ENCODE measurements at places on chromosomes 7 and 10.

DNA sequence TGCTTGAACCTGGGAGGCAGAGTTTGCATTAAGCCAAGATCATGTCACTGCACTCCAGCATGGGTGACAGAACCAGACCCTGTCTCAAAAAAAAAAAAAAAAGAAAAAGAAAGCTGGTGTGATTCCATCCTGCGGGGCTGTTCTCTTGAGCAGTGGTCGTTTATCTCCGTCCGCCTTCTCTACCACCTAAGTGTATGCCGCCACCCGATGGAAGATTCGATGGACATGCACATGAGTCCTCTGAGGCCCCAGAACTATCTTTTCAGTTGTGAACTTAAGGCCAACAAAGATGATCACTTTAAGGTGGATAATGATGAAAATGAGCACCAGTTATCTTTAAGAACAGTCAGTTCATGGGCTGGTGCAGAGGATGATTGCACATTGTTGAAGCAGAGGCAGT, 65.7 kb downstream of the ABRAXAS2 start:
- DNase-seq: no peak

DNA sequence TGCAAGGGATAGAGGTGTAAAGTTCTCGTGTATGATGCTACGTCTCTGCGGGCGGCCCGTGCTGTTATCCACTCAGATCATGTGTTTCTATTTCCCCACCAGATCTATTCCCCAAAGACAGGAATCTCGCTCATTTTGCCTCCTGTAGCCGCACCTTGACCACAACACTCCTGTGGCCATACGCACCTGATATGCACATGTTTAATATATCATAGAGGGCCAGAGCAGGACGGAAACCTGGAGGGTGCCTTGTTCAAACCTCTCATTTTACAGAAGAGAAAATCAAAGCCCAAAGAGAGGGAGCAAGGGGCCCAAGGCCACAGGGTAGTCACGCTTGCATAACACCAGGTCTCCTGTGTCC, 37.6 kb downstream of the STRA8 start:
- DNase-seq: no peak

GRCh38 chr10:1608851-1609647, 128.3 kb downstream of the ADARB2 start:
- DNase-seq: no peak

DNA sequence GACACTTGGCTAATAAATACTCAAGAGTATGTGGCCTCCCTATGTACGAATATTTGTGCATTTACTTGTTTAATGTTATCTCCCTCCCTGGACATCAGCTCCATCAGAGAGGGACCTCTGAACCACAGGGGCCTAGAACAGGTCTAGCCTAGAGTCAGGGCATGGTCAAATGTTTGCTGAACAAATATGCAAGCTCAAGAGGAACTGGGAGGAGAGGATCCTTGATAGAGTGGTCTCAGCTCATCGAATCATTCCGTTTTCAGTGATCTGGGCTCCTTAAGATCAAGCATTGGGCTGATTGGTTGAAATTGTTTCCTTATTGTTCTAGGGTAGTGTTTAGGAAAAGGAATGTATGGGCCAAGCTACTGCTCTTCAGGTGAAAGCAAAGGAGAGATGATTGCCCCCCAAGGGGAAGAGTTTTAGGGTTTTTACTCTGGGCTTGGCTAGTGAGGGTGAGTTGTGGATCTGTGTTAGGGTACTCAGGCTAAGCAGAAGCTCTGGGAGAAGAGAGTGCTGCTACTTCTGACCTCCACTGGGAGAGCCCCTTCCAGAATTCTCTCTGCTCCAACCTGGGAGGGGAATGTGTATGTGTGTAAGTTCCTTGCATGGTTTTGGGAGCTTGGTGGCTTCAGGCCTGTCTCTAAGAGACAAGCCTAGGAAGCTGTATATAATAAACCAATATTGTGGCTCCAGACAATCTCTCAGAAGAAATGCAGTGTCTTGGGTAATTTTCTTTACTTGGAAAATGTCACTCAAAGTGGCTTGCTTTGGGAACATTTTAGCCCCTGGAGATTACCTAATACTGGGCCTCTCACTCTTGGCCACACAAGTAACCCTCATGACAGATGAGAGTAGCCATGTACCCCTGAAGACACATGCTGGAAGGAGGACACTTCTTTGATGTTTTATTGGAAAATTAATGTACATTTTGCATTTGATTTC, 110.0 kb downstream of the EMX2 start:
- no peak for DNase-seq

DNA sequence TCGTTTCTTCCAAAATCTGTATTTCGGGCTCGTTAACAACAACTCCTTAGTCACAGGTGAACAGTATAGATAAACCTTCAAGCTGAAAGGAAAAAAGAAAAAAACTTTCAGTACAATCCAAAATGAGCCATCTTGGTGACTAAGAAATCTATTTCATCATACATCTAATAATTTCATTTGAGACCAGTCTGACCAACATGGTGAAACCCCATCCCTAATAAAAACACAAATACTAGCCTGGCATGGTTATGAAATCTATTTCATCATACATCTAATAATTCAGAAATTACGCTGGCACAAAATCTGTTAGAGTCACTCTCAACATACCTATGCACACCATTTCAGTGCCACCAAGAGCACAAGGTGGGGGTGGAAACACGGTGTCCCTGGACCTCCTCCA, 8.8 kb downstream of the DCLRE1C start:
- no peak for DNase-seq

GRCh38 chr7:154929006-154929726, 73.8 kb downstream of the PAXIP1 start:
- DNase-seq: no peak

- no peak for DNase-seq
Observed at GRCh38 chr7:155799514-155799913, 12.7 kb downstream of the SHH start.

DNA sequence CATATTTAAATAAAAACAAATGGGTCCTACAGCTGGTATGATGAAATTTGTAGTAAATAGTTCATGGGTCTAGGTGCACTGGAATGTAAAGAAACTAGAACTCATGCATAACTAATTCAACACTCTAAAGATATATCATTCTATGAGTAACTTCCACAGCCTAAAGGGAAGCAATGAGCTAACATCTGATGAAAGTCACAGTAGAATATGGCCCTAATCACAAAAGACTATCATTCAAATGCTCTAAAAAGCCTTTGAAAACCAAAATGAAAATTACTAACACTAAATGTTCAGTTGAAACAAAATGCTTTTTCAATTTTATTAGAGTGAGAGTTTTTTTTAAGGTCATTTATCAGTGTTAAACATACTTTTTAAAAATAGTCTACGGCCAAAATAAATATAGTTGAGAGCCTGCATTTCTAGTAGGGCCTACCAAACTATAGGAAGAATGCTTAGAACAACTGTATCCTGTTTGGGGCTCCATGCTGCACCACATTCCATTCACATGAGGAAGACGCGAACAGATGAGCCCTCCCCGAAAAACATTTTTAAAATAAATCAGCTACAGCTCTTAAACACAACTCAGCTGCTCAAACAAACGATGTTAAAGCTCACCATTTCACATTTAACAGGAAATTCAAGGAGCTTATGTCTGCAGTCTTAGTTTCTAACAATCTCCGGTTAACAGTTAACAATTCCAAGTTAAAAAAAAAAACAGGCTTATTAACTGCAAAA, 134.5 kb downstream of the NRBF2 start:
- no peak for DNase-seq

DNA sequence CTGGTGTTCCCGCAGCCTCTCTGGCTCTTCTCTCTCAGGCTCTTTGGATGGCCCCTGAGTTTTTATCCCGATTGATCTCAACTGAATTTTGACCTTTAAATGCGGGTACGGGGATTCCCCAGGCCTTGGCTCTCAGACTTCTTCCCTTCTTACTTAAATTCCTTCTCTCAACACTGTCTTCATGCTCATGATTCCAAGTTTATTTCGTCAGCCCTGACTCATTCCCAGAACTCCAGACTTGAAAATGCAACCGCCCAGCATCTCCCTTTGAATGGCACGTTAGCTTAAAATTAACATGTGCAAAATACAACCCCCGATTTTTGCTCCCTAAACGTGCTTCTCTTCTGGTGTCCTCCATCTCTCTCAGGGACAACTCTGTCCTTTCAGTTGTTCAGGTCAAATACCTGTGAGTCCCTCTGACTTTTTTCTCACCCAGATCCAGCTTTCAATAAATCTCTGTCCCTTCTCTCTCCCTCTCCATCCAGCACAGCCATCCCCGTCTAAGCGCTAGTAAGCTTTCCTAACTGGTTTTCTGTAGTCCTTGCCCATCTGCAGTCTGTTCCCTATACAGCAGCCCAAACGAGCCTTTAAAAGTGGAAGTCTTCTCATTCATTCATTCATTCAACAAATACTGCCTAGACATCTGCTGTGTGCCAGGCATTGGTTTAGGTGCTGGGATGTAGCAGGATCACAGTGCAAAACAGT, 7.1 kb downstream of the HECW1 start:
- no peak for DNase-seq

DNA sequence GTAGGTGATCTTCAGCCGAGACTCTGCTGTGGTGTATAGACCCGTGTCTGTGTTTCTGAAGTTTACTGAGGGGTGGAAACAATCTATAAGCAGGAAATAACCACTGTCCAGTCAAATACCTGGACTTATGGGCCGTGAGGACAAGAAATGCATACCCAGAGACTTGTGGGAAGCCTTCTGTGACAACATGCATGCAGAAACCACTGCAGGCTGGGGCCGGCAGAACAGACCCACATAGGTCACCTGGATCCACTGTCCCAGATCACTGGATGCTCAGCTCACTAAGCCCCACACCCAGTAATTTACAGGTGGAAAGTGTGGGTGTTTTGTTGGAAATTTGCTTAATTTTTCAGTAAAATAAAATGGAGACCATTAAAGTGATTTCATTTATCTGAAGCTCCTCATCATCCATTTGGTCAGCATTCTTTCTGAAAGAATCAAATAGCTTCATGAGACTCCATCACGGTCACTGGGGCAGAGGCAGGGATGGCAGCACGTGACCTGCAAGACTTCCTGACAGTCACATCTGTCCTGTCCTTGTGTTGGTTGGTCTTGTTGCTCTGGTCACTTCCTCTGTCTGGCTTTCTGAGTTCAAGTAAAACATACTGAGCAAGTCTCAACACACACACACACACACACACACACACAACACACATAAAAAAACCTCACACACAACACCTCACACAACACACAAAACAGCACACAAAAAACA, 108.3 kb downstream of the TNS3 start:
- no peak for DNase-seq

GRCh38 chr10:48678041-48678440, 6.6 kb upstream of the WDFY4 start:
- no peak for DNase-seq

GRCh38 chr10:12849319-12850181, 152.0 kb downstream of the CCDC3 start:
- no peak for DNase-seq

DNA sequence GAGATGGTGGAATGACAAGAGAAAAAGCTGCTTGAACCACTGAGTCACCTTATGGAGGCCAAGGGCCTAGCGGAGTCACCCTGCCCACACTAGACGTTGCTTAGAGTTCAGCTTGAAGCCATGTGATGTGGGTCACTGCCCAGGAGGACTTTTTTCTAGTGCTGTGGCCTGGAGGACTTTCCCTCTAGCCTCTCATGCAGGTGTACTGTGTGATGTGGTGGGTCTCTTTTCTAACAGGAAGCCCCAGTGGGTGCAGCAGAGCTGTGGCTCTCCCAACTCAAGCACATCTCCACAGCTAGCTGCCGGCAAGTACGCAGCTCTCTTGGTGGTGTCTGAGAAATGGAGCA, 13.6 kb downstream of the POR start:
- DNase-seq: no peak

DNA sequence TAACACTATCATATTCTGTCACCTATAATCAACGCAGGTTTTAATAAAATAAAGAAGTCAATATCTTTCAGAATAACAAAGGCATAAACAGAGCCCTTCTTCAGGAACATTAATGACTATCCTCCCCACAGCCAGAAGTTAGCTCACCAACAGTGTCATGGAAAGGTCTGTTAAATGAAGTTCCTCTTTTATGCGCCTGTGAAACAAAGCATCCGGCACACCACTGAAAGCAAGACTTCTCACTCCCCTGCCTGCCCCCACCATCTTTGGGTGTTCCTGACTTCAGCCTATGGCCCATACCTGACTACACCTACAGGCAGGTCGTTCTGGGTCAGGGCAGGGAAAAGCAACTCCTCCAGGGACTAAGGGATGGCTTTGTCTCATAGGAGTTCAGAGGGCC, 205.4 kb downstream of the FANK1 start:
- DNase-seq: no peak

- no peak for DNase-seq
Observed at GRCh38 chr7:5452937-5453540, 29.4 kb upstream of the TNRC18 start.

- DNase-seq: no peak
Observed at GRCh38 chr7:143391462-143392404, 10.6 kb downstream of the ZYX start.

DNA sequence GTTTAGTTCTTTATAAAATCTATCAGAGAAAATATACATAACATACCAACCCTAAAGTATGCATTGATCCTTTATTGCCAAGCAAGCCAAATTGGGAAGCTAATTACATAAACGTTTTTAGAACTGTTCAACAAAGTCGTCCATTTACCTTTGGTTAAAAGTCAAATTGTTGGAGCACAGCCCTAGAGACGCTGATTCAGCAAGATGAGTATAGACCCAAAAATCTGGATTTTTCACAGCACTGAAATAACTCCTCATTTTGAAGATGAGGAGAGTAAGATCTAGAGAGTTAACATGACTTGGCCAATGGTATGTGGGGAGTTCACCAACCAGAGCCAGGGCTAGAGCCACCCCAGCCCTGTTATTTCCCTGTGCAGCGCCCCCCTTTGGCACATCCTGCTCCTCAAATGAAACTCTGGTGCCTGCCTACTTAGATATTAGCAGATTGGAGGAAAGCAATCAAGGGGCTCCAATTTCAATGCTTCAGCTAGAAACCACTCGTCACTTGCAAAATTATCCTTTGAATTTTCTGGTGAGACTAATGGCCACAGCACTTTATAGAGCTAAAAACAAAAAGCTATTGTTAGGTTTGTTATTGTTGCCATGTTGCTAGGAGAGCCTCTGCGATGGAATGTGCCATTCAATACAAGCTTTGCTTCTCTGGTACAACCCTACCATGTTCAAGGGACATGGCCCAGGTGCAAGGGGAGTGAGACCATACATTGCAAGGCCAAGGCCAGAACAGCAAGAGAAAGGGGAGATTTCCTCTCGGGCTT, 132.6 kb upstream of the ZEB1 start:
- DNase-seq: no peak

- DNase-seq: no peak
Observed at GRCh38 chr7:54978364-54979116, 40.3 kb upstream of the EGFR start.
